ENCODE measurements at places on chromosomes 3 and 15. TPM values are rescaled to one million over a fixed set of nuclear protein-coding genes. Genes with fewer than 3 reads are reported as not detected.

ROPN1 gene
- total RNA-seq, result not detected

FBXL2 gene
- total RNA-seq, result not detected

CD80 gene
- 8.3 TPM for total RNA-seq

HCN4 gene
- total RNA-seq, result not detected

CELSR3 gene
- 17.4 TPM for total RNA-seq

GRCh38 chr15:91469632-91470567 is 369.8 kb downstream of the SV2B start:
- no peaks in the 10 kb centered on the region for H3K27me3 ChIP-seq
- peaks cover 51% of the 10 kb centered on the region for H3K4me1 ChIP-seq
- H3K27ac ChIP-seq, result peak overlapping the region; percentile 64
